Right atrium auricular region (tissue), 2 donors: ENCODE measurements at places on chromosomes 5 and 9. TPM values are rescaled to one million over a fixed set of nuclear protein-coding genes. Genes with fewer than 3 reads are reported as not detected.

GRCh38 chr9:112495614-112496013 is 9.0 kb downstream of the KIAA1958 start:
- H3K4me1 ChIP-seq: no peaks in the 10 kb centered on the region
- H3K36me3 ChIP-seq: no peaks in the 10 kb centered on the region
- H3K27me3 ChIP-seq: no peaks in the 10 kb centered on the region
- DNase-seq: no peak

OR1Q1 gene
- not detected for total RNA-seq

DNA sequence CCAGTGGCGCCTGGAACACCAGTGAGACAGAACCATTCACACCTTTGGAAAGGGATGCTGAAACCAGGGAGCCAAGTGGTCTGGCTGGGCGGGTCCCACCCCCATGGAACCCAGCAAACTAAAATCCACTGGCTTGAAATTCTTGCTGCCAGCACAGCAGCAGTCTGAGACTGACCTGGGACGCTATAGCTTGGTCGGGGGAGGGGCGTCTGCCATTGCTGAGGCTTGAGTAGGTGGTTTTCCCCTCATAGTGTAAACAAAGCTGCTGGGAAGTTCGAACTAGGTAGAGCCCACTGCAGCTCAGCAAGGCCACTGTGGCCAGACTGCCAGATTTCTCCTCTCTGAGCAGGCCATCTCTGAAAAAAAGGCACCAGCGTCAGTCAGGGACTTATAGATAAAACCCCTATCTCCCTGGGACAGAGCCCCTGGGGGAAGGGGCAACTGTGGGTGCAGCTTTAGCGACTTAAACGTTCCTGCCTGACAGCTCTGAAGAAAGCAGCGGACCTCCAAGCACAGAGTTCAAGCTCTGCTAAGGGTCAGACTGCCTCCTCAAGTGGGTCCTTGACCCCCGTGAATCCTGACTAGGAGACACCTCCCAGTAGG is 42.0 kb upstream of the FKTN start:
- DNase-seq: no peak
- no peaks in the 10 kb centered on the region for H3K4me1 ChIP-seq
- H3K27me3 ChIP-seq: no peaks in the 10 kb centered on the region
- H3K4me3 ChIP-seq: no peak overlapping the region
- no peak overlapping the region for H3K27ac ChIP-seq
- H3K36me3 ChIP-seq: peaks cover 10% of the 10 kb centered on the region

DNA sequence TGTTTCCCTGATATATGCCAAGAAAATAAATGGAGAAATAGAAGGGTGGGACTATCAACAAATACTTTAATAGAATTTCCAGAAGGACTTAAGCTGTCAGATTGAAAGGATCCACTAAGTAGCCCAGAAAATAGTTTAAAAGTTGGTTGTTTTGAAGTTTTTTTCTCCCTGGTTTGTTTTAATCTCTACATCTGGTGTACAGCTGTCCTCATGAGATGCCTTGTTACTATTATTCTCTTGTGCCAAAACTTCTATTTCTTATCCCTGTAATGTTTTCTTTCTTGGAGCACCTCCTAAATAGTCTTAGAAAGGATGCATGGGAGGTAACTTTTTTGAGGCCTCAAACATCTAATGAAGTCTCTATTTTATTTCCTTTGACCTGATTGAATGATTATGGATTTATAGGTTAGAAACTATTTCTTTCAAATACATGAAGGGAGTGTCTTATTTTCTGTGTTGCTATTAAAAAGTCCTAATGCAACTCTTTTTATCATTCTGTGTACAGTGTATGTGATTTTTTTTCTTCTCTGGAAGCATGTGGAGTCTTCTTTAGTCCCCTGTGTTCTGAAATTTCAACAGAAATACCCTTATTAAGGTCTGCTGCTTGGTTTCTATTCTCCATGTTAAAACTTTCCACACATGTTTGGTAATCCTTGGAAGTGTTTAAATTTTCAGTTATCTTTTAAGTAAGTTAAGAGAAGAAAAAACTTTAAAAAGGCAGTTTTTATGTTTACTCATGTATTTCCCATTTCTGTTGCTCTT is 140.0 kb upstream of the CDKN2B start:
- H3K36me3 ChIP-seq: no peaks in the 10 kb centered on the region
- H3K27ac ChIP-seq: no peak overlapping the region
- H3K4me1 ChIP-seq: no peaks in the 10 kb centered on the region
- H3K4me3 ChIP-seq: no peak overlapping the region

HMCN2 gene
- 7.3 TPM for total RNA-seq

DNA sequence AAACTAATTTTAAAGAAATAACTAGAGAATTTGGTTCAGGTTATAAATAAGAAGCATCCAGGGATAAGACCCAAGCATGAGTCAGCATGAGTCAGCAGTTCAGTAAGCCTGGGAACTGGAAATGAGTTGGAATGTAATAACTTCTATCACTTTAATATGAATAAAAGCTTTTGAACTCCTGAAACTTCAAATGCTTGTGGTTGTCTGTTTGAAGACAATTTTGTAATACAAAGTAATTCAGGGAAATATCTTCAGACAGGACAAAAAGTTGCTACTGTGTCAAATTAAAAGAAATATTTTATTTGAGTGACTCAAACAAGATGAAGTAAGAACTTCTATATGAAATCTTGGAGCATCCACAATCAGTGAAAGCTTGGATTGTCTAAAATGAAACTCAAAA is 331.2 kb upstream of the DAB2 start:
- H3K36me3 ChIP-seq: no peaks in the 10 kb centered on the region
- H3K27ac ChIP-seq: no peak overlapping the region
- no peak for DNase-seq
- no peak overlapping the region for H3K4me3 ChIP-seq

GRCh38 chr9:86434039-86434726 is 80.0 kb upstream of the TUT7 start:
- H3K36me3 ChIP-seq: no peaks in the 10 kb centered on the region
- no peaks in the 10 kb centered on the region for H3K27me3 ChIP-seq
- DNase-seq: peak; percentile 74
- H3K4me1 ChIP-seq: no peaks in the 10 kb centered on the region
